Activated T-cell treated with anti-CD3 and anti-CD28 coated beads, Interleukin-2, amount 50 U/mL, for 48 hours (primary cell): ENCODE measurements at places on chromosomes 1 and 21.

- DNase-seq: no peak
These were observed 14.9 kb upstream of the PLCH2 start for GRCh38 chr1:2460996-2461751.

DNA sequence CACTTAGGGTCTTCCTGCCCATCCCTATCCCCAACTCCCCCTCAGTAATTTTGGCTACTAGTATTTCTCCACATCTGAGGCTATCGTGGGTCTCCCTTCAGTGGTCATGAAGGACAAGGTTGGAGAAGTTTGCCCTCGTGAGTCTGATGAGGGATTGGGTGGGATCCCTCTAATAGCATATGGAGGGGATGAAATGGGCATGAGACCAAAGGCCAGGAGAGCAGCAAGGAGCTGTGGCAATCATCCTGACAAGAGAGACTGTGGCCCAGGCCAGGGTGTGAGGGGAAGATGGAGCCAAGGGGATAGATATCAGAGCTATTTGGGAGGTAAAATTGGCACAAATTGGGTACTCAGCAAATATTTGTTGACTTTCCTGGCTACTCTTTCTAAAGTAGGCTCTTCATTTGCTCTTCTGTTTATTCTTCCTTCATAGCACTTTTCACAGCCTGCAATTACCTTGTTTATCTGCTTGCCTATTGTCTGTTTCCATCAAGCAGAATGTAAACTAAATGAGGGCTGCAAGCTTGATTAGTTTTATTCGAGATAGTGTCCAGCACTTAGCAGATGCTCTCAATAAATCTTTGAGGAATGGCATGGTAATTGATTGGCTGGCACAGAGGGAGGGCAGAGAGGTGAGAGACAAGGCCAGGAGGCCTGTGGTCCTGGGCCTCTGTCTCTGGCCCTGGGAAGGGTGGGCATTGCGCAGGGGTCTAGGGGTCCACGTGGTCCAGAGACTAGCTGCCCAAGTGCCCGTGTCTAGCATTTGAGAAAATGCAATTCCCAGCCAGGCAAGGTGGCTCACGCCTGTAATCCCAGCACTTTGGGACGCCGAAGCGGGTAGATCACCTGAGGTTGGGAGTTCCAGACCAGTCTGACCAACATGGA lies 1.5 kb upstream of the PLK3 start:
- DNase-seq: no peak

- no peak for DNase-seq
These were observed 200.8 kb upstream of the ST6GALNAC5 start for GRCh38 chr1:76666499-76666898.

GRCh38 chr1:2203671-2204414 lies 9.3 kb upstream of the FAAP20 start:
- no peak for DNase-seq

GRCh38 chr1:240304466-240304865 lies 212.8 kb downstream of the FMN2 start:
- DNase-seq: no peak

DNA sequence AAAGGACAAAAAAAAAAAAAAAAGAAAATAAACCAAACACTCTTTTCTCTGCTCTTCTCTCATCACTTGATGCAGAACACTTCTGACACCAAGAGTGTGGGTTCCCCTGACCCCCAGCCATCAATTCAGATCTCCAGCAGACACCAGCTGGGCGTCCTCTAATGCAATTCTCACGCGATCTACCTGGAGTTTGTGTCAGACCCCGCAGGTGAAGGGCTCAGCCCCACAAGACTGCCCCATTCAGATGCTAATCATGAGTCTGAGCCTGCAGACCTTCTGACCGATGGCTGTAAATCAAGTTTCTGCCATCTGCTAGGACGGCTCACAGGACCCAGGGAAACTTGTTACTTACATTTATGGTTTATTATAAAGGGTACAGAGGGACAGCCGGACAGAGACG lies 133.6 kb upstream of the C1orf174 start:
- no peak for DNase-seq

DNA sequence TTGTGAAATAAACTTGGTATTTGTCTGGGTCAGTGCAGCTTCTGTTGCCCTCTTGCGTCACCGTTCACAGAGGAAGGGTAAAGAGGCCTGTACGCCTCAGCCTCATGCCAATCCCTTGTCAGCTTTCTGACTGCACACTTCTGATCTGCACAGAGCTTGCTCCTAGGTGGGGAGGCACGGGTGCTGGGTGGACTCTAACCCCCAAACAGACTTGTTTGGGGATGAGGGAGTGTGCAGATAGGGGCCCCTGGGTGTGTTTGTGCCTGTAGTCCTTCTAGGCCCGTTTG lies 803 bp upstream of the B4GALT2 start:
- DNase-seq: no peak

GRCh38 chr1:66360285-66360724 lies 173.6 kb upstream of the SGIP1 start:
- no peak for DNase-seq

GRCh38 chr1:87402241-87403002 lies 73.7 kb downstream of the LMO4 start:
- DNase-seq: no peak

- DNase-seq: no peak
These were observed 8.3 kb upstream of the ERICH3 start for GRCh38 chr1:74681851-74682250.

DNA sequence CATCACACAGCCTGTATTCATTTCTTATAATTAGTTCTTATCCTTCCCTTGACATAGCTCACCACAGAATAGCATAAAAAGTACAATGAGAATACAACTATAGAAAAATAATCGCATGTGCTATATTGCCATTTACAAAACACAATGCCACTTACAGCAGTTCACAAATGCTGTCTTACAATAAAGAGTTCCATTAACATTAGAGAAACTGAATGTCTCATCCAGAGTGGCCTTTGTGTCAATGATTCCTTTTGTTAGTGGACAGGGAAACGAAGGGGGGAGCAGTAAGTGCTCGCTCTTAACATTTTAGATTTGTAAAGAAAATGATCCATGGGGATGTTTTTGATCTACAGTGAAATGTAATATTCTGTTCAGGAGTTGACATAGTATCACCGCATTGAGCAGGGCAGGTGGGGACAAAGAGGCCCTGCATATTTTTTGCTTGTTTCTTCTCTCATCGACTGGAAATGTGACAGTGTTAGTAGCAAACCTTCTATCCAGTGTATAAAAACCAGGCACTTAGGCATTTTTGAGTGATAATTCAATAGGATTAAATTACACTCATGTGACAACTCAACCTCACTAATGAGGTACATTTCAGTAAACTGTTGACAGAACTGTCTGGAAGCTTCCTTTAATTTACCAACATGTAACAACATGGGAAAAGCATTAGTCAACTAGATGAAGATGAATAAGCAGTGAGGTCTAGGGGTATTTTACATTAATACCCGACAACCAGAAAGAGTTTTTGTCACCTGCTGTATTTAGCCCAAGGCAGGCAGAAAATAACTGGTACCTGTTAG lies 35.6 kb upstream of the RRP15 start:
- DNase-seq: no peak

DNA sequence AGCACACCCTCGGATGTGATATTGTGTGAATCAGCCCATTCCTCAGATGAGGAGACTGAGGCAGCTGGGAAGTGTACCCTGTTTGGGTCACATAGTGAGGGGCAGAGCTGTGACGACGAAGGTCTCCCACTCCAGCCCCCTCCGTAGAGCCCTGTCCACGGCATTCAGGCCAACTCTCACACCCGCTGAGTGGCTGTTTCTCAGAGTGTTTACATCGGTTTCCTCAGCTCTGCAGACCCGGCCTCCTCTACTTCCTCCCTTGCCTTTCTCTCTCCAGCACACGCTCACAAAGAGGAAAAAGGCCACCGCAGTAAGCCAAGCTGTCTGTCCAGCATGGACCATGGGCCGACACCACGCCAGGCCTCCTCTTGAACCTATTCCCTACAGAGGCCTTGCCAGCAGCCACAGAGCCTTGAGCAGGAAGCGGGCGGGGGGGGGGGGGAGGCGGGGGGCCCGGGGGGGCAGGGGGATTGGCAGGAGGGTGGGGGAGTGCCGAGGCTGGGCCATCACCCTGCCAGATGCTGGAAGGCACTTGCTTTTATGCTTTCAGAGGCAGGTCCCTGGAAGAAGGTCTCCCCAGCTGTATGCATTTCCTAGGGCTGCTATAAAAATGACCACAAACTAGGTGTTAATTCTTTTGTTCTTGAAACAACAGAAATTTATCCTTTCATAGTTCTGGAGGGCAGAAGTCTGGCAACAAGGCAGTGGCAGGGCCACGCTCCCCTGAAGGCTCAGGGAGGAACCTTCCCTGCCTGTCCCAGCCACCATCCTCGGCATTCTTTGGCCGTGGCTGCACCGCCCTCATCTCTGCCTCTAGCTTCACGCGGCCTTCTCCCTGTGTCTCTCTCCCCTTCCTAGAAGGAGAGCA lies 178.4 kb downstream of the PSMG1 start:
- DNase-seq: no peak

GRCh38 chr1:31201931-31202360 lies 37.7 kb downstream of the NKAIN1 start:
- no peak for DNase-seq

GRCh38 chr1:91278754-91279153 lies 125.9 kb downstream of the HFM1 start:
- DNase-seq: no peak

DNA sequence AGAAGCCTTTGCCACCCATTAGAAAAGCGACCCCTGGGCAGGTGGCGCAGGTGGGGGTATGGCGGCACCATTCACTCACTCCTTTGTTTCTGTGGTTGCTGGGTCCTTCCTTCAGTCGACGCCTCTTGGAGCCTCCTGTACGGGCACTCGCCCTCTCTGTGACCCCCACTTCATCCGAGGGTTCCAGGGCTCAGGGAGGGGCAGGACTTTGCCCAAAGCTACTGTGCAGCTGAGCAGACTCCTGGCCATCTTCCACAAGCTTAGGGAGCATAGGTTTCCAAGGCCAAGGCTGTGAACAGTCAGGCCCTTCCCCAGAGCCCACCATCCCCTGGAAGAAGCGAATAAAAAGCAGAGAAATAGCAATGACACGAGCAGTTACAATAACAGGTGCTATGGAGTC lies 190.7 kb upstream of the ARHGEF16 start:
- no peak for DNase-seq

- no peak for DNase-seq
These were observed 5.7 kb downstream of the DNAJC11 start for GRCh38 chr1:6695868-6696267.

- no peak for DNase-seq
These were observed 16.5 kb upstream of the PARP1 start for GRCh38 chr1:226424221-226425003.

- no peak for DNase-seq
These were observed 161.6 kb downstream of the CHRM3 start for GRCh38 chr1:239547987-239548386.

GRCh38 chr1:54142146-54142900 lies 10.5 kb downstream of the CDCP2 start:
- DNase-seq: no peak

DNA sequence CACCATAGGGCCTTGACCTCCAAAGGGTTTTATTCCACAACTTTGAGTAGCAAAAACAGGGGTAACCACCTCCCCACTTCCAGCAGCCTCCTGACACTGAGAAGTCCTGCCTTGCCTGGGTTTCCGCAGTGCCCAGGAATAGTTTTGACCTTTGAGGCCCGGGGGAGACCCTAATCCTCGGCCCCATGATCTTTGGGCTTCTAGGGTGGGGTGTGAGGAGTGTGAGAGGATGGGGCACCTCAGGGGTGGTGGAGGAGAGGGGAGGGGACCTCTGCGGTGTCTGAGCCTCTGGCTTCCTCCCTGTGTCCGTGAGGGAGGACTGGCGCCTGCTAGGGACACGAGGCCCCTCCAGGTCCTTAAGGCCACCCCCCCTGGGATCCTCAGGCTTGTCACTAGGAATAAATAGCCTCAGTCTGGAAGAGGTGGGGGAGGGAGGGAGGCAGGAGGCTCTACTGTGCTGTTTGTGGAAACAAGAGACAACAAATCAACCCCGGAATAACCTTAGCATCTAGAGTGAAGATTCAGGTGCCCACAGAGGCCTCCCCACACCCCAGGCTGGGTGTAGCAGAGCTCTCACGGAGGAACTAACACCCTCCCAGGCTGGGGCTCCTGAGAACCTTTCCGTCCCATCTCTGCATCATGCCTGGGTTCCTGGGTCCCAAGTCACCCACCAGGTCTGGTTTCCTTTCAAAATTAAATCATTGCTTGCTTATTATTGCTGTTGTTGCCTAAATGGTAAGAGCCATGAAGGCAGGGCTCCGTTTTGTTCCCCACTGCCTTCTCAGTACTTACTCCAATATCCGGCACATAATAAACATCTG lies 904 bp upstream of the FHL3 start:
- DNase-seq: no peak
